ENCODE measurements at places on chromosomes 2 and 18.

DNA sequence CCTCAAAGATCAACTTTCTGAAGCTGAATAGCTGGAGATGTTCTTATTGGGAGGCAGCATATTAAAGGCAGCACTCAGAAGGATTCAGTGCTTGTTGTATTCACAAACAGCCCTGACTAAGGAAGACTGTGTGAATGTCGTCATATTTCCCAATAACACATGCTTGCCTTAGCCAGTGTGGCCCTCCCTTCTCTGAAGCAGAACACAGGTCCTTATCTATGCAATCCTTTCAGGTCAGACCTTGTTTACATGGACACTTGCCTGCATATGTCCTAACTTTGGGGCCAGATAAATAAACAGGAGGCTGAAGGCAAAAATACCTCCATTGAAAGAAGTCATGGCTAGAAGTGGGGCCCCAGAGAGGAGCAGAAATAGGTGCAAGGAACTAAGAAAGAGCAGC is 97.2 kb downstream of the SLC4A3 start:
- no peak for DNase-seq

DNA sequence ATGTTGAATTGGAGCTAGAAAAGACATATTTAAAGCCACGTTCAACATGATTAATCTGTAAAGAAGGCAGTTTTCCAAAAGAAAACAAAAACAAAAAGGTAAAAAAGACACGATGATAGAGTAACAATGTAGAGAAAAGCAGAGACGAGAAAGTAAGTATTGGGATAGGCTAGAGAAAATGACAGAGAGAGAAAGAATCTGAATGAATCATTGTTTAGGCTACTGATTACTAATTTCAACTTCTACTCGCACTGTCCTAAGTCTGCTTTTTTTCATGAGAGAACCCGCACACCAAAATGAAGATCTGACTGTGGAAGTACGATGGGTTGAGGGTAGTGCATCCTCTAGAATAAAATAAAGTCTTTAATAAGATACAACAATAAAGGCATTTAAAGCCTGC is 1599.2 kb upstream of the TMEFF2 start:
- DNase-seq: no peak

- no peak for DNase-seq
Observed at GRCh38 chr18:63591725-63592124, 4.6 kb downstream of the SERPINB13 start.

GRCh38 chr2:18304849-18305248 is 255.6 kb downstream of the RDH14 start:
- DNase-seq: no peak

DNA sequence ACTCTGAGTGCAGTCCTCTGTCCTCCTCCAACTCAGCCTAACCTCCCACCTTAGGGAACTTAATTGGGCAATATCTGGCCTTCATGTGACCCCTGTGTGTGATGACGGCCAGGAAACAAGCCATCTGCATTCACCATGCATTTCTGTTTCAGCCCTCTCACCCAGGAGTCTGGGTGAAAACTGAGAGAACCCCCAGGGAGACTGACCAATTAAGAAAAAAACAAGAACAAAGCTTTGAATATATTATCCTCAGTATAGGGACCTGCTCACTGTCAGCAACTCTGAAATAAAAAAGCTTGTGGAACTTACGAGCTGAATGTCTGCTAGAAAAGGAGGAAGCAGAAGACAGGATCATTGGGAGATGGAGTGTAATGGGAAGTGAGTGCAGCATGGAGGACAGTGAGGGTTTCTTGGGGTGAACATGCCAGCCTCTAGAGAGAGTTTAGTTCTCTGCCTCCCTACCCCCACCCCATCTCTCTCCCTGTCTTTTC is 9.5 kb downstream of the MAPRE2 start:
- no peak for DNase-seq

DNA sequence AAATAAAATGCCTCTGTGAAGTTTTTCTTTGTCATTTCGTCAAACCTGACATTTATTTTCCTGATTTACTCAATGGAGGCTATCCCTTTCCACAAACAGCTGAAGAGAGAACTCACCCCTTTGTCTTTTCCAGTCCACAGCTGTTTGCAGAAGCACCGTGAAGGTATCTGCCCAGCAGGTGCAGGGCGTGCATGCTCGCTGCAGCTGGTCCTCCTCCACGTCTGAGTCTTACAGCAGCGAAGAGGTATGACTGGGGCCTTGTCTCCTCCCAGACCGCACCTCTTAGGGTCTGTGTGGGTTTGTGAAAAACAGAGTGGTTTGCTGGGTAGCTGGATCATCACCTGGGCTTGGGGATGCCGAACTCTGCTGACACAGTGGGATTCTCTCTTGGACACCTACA is 9.7 kb downstream of the SPP2 start:
- no peak for DNase-seq

All from hematopoietic multipotent progenitor cell treated with erythropoietin and hydrocortisone succinate and interleukin-3 and kit ligand, for 4 days (in vitro differentiated cells).